ENCODE measurements at places on chromosomes 3 and 15.

DNA sequence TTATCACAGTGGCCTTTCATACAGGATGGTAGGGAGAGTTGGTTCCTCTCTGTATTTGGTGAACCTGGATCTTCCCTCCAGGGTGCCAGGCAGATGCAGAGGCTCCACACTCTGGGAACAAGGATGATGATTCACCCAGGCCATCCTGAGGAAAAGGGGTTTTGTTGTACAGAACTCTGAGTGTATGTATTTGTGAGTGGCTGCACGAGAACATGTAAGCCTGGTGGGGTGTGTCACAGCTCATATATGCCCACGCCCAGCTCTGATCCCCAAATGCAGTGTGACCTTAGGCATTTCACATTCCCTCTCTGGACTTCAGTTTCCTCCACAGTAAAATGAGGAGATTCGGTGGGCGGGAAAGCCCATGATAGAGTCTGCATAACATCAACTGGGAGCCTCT lies 11.6 kb upstream of the CILP start:
- no peak for DNase-seq

DNA sequence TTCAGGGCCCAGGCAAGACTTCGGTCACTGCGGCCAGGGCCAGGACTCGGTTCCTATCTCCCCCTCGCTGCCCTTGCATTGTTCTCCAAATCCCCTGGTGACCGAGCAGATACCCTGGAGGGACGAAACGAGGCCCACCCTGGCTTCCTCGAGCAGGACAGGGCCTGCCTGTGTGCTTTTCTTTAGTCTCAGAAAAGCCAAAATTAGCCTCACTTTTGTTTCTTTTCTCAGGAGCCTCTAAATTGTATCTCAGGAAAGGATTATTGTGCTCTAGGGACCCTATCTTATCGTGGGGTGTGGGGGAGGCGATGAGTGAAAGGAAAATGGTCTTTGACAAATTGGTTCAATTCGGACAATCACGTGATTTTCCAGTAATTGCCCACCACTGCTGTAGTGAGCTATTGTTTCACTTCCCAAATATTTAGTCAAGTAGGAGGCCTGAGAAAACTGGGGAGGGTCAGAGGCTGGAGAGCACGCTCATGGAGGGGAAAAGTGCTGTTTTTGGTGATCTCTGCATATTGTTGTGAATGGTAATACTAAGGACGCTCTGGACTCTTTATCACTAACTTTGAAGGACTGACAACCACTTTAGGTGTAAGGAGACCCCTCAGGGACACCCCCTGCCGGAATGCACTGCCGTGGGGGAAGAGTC lies 61.6 kb downstream of the TMEM44 start:
- no peak for DNase-seq

DNA sequence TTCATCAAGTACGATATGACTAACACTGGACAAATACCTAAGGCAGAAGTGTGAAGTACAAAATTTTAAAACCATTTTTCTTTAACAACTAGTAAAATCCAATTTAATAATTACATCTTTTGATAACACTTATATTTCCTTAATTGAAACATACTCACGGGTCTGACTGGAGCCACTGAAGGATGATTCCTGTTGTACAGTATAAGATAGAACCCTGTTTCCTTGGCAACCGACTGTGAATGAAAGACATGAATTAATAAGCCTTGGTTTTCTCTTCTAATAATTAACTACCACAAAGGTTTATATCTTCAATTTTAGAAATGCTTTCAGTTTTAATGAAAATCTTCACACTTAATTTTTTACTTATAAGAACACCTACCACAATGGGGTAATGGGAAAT lies 19.4 kb downstream of the DHX36 start:
- no peak for DNase-seq

DNA sequence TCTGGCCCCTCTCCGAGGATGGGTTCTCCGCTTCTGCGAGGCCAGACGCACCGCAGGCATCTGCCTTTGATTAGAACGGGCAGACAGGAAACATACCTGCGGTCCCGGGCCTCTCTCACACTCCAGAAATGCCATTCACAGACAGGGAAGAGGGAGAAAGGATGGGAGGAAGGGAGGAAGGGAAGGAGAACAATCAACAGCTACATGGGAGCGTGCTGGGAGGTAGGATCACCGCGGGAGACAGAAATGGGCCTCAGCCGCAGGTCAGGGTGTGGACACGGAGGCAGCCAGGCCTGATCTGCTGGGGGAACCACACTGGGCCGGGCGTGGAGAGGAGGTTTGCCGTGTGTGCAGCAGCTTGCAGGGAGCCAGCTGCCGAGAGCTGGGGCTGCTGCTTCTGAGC lies 90.7 kb upstream of the RGMA start:
- no peak for DNase-seq

DNA sequence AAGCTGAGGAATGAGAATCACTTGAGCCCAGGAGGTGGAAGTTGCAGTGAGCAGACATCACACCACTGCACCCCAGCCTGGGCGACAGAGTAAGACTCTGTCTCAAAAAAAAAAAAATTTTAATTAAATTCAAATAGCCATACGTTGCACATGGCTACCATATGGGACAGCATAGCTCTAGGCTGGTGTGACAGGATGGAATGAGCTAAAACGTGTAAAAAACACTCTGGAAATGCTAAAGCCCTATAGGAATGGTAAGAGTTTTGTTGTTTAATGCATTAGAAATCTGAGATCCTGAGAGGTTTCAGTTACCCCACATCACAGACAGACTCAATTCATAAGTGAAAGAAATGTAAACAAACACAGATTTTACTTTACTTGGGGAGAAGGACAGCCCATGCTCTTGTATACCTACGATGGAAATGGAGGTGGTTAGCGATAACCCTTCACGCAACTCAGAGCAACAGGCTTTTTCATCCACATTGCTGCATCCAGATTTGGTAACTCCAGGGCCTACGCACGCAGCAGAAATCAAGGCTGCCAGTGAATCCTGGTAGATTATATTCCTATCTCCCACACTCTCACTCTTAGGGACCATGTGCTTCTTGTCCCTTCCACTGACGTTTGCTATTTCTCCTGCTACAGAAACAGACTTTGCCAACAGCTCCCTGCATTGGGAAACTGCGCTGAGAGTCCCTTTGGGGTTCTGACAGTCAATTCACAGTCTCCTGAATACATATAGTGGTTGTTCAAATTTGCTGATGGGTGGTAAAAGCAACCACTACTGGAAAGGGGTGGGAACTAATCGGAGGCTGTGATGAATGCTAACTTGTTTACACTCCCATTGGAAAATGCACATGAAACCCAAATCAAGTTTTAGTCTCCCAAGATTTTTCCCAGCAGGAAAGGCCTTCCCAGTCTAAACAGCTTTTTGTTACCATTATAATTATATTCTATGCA lies 3.1 kb downstream of the SH3BP5 start:
- no peak for DNase-seq

DNA sequence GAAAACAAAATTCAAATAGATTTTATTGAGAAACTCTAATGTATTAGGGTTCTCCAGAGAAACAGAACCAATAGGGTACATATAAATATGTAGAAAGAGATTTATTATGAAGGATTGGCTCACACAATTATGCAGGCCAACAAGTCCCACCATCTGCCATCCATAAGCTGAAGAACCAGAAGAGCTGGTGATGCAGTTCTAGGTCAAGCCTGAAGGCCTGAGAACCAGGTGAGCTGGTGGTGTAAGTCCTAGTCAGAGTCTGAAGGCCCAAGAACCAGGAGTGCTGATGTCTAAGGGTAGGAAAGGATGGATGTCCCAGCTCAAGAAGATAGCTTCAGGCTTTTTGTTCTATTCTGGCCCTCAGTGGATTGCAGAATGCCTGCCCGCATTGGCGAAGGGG lies 2.6 kb upstream of the NFKBIZ start:
- no peak for DNase-seq

DNA sequence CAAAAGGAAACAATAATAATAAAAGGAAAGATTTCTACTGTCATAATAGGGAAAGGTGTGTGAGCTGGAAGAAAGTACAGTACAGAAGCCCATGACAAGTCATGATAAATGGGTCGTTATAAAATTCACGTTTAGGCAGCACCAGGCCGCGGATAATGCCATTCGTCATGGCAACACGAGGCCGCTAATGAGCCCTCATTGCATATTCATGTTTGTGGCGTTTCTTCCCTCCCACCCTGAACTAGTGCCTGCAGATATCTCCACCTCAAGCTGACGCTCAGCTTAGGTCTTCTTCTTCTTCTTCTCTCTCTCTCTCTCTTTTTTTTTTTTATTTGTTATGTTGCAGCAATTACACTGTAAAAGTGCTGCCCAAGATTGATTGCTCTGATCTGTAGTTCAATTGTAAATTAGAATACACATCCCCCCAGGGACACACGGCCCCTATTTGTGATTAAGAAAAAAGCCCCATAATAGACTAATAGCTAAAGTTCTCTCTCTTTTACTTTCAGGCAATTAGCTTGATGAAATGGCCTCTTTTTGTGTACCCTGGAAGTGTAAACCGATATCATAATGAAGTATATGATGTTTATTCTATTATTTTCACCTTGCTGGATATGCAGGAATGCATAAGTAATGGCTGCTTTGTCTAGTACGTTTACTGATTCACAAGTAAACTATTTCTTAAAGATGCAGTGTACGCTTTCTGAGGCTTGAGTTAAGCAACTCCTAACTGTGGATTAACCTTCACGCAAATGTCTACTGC lies 61.9 kb upstream of the NR2F2 start:
- no peak for DNase-seq

DNA sequence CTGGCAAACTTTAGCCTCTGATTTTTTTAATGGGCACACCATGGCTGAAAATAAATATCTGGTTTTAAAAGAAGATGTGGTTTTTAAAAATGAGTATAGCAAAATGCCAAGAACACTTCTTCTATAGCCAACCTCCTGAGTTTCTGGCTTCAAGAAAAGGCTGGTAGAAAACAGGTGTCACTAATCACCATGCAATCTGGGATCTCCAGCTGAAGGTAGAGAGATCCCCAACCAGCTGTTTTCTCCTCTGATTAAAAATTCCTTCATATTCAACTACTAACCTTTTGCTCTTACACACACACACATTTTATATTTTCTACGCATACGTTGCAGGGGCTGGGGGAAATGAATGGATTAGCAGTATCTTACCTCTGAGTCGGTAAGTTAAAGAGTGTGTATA lies 279.6 kb upstream of the ROBO2 start:
- no peak for DNase-seq

DNA sequence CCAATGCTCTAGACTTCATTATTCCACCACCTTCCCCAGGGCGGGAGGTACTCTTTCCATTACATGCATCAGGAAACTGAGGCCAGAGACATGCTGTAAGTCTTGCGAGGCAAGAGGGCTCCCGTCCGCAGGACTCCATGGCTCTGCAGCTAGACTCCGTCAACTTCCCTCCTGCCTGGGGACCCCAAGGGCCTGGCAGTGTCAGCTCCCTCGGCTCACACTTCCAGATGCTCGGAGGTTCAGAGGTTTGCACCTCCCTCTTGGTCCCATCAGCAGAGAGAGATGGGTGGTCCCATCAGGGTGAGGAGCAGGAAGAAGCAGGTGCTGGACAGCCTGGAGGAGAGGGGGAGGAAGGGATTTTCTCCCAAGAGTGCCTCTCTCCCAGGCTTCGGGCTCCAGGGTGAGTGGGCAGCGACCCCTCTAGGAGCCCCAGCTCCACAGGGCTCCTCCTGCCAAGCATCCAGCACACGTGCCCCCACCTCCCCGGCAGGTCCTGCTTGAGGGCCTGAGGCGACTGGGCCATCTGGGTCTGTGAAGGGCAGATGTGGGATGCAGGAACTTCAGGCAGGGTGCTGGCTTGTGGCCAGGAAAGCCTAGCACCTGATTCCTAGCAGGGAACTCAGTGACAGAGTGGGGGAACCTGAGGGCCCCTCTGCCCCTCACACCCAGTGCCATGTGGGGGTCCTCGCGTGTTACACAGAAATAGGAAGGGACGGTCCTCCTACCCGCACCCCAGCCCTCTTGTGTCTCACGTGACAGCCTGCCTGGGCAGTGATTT lies 9.3 kb downstream of the PAK6 start:
- DNase-seq = no peak

- DNase-seq = no peak
Measured at GRCh38 chr3:8848696-8849131, 79.3 kb upstream of the OXTR start.

GRCh38 chr15:27235681-27236080 lies 264.7 kb downstream of the GABRG3 start:
- DNase-seq = no peak

GRCh38 chr3:152857082-152857481 lies 22.2 kb downstream of the P2RY1 start:
- DNase-seq = no peak

DNA sequence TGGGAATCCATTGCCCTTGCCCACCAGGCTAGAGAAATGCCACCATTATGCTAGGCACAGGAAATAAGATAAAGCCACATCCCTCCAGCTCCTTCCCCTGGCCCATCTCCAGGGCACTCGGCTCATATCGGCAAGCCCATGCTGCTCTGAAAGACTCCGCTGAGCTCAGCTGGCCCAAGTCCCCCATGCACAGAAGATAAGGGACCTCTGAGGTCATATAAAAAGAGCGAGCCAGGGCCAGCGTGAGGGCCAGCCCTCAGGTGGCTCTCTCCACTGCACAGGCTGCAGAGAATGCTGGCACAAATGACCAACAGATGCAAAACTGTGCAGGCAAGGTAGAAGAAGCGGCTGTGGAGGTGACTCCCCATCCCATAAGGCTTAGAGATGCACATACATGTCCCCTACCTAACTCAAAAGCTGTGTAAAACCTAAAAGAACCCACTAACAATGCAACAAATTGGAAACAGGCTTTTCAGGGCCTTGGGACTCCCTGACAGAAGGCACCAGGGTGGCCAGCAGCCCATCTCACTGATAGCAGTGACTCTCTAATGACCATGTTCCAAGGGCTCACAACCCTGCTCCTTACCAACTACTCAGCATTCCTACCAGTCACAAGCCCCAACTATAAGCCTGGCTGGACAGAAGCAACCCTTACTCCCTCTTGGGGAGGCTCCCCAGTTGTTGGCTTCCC lies 3.0 kb downstream of the RAB6B start:
- no peak for DNase-seq

DNA sequence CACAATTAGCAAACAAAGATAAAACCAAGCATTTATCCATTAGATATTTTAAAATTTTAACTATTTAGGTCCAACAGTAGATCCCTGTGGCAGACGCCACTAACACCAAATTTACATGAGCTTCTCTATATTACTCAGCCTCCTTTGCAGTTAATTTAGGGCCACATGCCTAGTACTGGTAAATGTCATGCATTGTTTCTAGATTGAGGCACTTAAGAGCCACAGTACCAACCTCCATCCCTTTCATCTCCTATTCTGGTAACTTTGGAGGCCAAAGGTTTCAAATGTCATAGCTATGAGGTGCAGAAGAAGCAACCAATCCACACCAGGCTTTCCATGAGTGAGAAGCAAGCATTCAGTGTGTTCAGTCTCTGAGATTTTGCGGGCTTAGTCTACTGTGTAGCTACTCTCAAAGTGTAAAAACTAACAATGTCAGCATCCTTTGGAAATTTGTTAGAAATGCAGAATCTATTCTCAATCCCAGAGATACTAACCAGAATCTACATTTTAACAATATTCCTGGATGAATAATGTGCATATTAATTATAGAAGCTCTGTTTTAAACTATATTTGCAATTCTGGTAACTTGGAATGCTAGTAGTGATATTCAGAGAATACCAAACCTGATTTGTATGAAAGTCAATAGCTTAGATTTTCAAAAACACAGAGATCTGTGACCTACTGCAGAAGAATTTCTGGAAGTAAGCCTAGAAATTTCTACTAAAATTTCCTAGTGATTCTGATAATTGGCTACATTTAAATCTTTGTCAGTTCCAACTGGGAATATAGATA lies 206.3 kb upstream of the CD96 start:
- DNase-seq = no peak
